ENCODE measurements at places on chromosomes 7 and 10.

- no peaks in the 10 kb centered on the region for H3K4me1 ChIP-seq
- H3K27ac ChIP-seq, result no peak overlapping the region
- H3K4me3 ChIP-seq, result no peak overlapping the region
- DNase-seq, result no peak
- no peaks in the 10 kb centered on the region for H3K36me3 ChIP-seq
These were observed 300.4 kb downstream of the AHR start for GRCh38 chr7:17598846-17599245.

DNA sequence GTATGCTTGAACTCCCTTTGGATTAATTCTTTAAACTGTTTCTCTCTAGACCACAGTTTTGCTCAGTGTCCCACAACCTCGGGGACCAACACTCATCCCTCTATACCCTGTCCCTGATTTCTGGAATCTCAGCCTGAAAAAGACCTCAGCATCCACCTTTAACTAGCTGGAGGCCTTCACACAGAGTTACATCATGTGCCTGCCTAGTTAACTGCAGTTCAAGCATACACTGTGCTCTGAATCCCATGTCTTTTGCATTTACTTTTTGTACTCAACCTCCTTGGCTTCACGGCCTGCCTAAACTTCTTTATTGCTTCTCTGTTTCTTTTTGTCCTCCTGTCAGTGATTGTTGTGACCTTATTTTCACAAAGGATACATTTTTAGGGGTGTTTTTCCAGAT, 66.7 kb downstream of the PRKG1 start:
- H3K4me3 ChIP-seq, result no peak overlapping the region
- no peaks in the 10 kb centered on the region for H3K36me3 ChIP-seq
- DNase-seq, result no peak
- peaks cover 3% of the 10 kb centered on the region for H3K4me1 ChIP-seq

- H3K36me3 ChIP-seq, result no peaks in the 10 kb centered on the region
- no peak overlapping the region for H3K27ac ChIP-seq
- H3K4me1 ChIP-seq, result peaks cover 3% of the 10 kb centered on the region
- no peak overlapping the region for H3K4me3 ChIP-seq
- no peak for DNase-seq
These were observed 46.0 kb downstream of the LCOR start for GRCh38 chr10:96878057-96878456.

- H3K4me1 ChIP-seq, result no peaks in the 10 kb centered on the region
- no peak for DNase-seq
- H3K4me3 ChIP-seq, result no peak overlapping the region
- peaks cover 2% of the 10 kb centered on the region for H3K36me3 ChIP-seq
These were observed 35.1 kb downstream of the MAD1L1 start for GRCh38 chr7:2197436-2198155.

Data from aorta (tissue), 5 donors.